Cardiac muscle cell (in vitro differentiated cells and primary cell): ENCODE measurements at places on chromosomes 5 and 9.

DNA sequence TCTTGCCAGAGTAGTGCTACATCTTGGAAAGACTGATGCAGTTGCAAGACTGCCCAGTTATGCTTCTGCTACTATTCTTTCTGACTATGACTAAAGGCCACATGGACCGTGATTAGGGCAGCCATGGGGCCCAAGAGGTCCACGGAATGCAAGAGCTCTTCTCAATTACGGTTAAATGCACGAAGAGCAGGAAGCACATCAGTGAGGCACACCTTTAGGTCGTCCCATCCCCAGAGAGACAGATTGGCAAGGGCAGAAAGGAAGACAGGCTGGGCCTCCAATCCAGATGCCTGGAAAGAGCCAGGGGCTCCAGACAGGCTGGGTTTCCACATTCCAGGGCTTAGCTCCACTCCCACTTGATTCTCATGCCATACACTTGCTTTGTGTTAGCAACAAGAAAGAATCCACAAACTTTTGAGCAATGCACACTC is 132.3 kb upstream of the SLIT3 start:
- no peak for DNase-seq

- no peak for DNase-seq
Observed at GRCh38 chr9:137396227-137396626, 26.7 kb downstream of the EXD3 start.

DNA sequence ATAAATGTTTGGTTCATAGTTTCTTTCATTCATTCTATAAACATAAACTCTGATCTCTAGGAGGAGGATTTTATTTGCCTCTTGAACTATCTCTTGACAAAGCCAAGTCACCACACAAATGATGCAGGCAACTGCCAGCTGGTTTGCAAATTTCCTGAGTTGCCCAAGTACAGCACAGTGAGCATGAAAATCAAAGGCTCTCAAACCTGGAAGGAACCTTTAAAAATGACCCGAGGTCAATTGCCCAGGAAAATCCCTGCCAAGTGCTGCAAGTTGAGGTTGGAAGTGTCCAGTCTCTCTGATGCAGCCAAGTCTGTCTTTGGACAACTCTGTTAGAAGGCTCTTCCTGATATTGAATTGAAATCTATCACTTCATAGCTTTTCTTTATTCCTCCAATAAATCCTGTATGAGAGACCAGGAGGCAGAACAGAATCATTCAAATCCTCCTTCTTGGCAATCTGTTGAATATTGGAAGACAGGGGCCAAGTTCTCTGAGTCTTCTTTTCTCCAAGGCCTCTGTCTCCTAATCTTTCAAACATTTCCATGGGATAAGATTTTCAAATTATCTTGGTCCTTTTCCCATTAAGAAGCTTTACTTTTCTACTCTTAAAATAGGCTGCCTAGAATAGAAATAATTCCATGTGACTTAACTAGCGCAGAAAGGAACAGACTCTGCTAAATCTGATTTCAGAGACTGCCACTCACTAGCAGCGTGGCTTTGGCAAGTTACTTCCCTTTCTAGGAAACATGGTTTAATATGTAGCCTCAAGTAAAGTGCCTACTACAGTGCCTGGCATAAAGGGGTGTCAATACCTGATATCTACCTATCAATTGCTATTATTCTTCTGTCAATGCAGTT is 159.2 kb downstream of the SNX18 start:
- no peak for DNase-seq

GRCh38 chr5:83095163-83095956 is 18.0 kb downstream of the XRCC4 start:
- DNase-seq = no peak

- DNase-seq = peak; percentile 8
Observed at GRCh38 chr5:28473531-28474107, 1435.2 kb upstream of the CDH9 start.

GRCh38 chr5:113614191-113614590 is 100.7 kb downstream of the YTHDC2 start:
- DNase-seq = no peak

DNA sequence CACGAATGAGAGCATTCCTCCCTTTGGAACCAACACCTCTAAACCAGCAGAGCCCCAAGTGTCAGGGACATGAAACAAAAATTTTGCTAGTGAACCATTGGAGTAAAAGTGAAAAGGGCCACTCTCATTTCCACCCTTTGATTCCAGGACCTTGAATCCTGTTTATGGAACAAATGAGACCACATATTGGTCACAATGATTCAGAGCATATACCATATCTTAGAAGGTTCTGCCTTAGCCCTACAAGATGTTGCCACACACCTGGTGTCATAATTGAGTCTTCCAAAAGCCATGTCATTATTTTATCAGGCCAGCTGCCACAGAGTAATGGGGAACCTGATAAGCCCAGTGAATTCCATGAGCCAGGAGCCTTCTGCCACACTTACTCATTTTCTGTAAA is 66.3 kb upstream of the ZBTB43 start:
- DNase-seq = no peak

GRCh38 chr5:21806943-21807342 is 1046.2 kb downstream of the CDH12 start:
- no peak for DNase-seq

GRCh38 chr5:166962461-166962860 is 1329.0 kb upstream of the WWC1 start:
- DNase-seq = no peak

DNA sequence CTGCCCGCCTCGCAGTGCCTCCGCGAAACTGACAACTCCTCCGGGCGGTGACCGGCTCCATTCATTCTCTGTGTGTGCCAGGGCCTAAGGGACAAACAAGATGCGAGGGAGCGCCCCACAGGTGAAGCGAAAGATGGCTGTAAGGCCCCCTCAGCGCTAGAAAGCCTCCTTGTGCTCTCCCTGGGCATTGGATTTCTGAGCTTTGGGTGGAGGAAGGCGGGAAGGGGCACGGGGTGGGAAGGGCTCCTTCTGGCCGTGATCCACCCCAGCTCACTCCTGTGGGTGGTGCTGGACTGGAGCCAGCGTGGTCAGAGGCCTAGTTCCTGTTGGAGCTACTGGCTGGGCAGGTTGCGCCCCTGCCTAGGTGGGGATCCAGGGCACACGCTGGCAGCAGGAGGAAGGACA is 943 bp downstream of the GALNT12 start:
- DNase-seq = no peak

DNA sequence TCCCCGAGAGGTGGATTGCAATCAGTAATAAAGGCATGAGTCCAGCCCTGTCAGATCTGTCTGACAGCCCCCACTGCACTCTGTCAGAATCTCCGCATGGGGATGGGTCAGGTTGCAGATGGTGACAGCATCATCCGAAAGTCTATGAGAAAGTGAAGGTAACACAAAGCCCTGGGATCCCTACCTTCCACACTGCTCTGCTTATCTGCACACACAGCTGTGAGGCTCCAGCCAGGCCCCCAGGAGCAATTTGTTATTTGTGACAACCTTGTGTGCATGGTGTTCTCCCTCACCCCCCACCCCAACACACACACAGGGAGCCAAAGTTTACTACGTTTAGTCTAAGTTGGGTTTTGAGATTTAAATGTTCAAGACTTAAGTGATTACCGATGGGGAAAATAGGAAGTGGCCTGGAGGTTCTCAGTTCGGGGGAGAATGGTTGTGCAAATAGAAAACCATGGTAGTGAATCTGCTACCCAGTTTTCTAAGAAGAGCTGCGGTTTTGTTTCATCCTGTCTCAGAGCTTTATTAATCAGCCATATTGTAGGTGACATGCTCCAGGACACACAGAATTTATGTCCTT is 92.7 kb downstream of the SV2C start:
- DNase-seq = no peak

DNA sequence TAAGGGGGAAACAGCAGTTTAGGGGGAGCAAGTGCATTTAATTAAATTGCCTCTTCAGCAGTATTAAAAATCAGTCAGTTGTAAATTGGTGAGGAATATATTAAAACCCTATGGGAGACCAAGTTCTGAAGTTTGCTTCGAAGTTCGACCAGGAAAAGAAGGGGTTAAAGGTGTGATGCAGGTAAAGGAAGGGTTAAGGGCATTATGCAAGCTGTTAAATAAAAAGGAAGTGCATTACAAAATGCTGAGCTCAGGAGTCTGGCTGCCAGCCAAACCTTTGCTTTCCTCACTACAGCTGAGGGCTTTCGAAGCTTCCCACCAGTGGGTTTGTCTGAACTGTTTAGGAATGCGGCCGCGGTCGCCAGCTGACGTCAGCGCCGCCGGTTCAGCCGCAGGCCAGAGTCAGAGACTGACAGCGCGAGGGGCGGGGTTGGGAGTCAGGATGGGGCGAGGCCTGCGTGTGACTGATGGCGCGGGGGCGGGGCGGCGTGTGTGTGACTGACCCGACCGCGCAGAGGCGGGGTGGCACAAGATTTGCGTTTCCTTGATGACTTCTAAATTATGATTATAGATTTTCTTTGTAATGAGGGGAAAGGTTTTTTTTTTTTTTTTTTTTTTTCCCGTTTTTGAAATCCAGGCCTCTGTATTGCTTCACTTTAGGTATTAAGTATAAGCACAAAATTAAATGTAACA is 76.6 kb downstream of the ZSWIM6 start:
- DNase-seq = peak; percentile 100

- DNase-seq = no peak
Observed at GRCh38 chr5:96794757-96795156, 13.0 kb downstream of the ERAP1 start.

GRCh38 chr5:6805841-6806240 is 92.6 kb downstream of the TENT4A start:
- no peak for DNase-seq

DNA sequence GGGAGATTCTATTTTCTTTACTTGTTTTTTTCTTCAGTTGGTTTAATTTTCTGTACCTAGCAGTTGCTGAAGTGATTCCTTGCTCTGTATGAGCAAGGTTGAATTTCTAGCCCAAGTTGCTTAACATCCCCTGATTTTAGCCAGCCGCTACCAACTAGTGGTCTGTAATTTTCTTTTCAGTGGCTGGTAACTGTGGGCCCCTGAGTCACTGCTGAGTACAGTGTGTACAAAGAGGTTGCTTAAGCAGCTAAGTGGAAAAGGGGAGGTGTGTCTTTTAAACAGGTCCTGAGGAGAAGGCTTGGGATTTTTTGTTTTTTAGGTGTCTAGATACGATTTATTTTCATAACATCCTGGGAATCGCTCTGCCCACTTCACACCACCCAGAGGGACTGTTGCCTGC is 254.7 kb downstream of the NR3C1 start:
- DNase-seq = peak; percentile 84

GRCh38 chr9:450057-450456 is 235.4 kb downstream of the DOCK8 start:
- DNase-seq = no peak

DNA sequence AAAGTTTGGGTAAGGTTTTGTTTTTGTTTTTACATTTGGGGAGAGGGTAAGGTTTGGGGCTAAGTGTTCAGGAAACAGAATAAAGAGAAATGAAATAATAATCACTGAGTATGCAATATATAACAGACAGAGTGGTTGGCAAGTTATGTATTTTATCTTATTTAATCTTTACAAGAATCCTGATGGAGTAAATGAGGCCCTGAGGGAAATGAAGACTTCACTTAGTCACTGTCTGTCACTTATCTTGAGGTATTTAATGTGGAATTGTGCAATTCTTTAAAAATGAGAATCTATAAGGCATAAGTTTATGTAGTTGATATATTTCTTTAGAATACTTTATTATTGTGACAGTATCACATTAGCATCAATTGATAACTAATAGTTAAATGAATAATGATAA is 48.1 kb downstream of the TEK start:
- DNase-seq = no peak

GRCh38 chr5:72179028-72179815 is 71.9 kb downstream of the MAP1B start:
- DNase-seq = no peak

DNA sequence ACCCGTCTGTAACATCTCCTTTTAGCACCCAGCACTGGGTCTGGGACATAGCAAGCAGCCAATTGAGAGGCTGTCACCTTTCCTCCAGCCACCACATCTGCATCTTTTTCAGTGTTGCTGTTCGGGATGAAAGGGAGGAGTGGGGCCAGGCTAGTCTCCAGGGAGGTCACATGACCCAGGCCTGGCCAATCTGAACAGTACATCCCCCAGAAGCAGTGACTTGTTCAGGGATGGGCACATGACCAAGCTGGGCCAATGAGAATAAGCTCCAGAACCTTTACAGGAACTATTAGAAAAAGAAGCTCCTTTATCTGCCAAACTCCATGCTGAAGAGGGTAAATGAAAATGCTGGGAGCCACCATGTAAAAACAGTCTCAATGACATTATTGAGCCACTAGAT is 359.0 kb downstream of the SLIT3 start:
- DNase-seq = peak; percentile 48

DNA sequence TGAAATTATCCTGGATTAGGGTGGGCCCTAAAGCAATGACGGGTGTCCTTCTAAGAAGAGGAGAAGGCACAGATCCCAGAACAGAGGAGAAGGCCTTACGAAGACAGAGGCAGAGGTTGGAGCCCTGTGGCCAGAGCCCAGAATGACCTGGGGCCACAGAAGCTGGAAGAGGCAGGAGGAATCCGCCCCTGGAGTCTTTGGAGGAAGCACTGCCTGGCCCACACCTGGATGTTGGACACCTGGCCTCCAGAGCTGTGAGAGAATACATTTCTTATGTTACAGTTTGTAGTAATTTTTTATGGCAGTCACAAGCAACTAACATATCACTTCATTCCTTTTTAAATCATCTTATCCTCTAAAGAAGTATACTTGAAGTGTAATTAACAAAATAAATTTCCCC is 8.5 kb downstream of the MRPL36 start:
- DNase-seq = no peak

GRCh38 chr9:2857564-2858198 is 13.8 kb upstream of the PUM3 start:
- peak; percentile 84 for DNase-seq

DNA sequence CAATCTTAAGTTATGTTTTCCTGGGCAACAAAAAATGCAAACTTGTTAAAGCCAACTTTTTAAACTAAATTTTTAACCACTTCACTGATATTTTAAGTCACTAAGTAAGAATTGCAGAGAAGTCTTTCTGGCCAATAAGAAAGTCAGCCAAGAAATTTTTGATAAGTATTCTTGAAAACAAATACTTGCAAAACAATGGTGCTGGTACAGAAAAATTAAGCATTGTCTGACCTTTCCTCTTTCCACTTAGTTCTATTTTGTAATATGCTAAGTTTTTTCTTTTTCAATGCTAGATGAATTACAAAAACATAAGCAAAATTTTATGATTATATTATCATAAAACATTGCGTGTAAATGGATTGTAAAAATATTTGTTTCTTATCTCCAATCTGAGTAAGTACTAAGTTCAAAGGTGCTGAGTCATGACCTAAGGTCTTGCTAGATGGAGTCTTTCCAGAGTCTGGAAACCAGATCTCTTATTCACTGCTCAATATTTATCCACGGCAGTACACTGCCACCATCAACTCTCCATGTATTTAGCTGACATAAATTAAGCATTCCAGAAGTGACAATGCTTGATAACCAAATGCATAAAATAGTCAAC is 139.7 kb downstream of the MEF2C start:
- DNase-seq = no peak

- DNase-seq = no peak
Observed at GRCh38 chr5:94266170-94266569, 352.2 kb downstream of the KIAA0825 start.

DNA sequence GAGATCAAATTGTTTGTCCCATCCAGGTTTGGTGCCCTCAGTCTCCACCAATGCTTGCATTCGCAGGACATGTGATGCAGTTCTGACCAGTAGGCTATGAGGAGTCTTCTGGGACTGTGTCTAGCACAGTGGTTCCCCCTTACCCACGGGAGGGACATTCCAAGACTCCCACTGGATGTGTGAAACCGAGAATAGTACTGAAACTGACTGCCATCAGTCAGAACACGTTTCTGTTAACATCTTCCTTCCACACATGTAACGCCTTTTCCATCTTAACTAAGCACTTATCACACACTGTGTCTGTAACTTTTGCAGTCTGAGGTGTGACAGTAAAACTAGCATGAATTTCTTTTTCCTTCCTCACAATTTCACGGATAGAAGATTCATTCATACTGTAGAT is 74.7 kb downstream of the PTTG1 start:
- DNase-seq = no peak
